ENCODE measurements at places on chromosomes 5 and 9. TPM values are rescaled to one million over a fixed set of nuclear protein-coding genes. Genes with fewer than 3 reads are reported as not detected.

Gene WWC1
- 0.45 TPM for total RNA-seq

Gene SPATA31A5
- total RNA-seq, result not detected

Gene SAXO1
- total RNA-seq, result 0.07 TPM

Gene FLT4
- total RNA-seq, result 4.4 TPM

Gene PCDHA5
- total RNA-seq, result not detected

GRCh38 chr9:133994353-133995011 is 2.4 kb upstream of the VAV2 start:
- DNase-seq, result peak; percentile 81

GRCh38 chr5:168467755-168468330 is 18.4 kb upstream of the RARS1 start:
- DNase-seq, result no peak

DNA sequence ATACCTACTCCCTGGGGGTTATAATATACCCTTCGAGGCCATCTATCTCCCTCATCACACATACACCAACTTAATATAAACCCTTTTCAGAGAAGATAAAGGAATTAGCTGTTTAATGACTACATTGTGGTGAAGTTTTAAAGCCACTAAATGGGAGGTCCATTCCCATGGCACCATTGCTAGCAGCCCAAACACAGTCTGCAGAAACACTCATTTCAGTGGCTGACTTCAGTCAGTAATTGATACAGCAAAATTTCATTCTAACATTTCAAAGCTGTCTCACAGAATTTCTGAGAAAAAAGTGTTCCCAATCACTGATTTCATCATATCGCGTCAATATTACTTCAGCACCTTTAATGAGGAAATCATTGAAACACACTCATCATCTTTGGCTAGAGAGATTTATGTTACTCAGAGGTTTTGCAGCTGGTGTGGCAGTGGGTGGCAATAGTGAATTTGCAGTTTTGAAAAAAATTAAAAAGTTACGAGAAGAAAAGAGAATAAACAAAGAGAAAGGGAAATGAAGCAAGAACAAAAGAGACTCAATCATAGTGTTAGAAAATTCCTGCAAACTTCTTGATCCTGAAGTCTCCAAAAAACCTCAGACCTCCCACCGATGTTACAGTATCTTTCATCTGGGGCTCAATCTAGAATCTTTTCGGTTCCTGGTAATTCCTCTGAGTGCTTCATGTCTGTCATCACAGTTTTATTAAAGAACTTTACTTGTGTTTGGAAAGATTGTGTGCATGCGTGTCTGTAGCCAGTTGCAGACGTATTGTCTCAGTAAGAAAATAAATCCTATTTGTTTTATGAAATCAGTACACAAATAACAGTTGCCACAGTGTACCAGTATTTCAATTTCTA is 105.0 kb downstream of the ERCC6L2 start:
- peak; percentile 6 for DNase-seq

DNA sequence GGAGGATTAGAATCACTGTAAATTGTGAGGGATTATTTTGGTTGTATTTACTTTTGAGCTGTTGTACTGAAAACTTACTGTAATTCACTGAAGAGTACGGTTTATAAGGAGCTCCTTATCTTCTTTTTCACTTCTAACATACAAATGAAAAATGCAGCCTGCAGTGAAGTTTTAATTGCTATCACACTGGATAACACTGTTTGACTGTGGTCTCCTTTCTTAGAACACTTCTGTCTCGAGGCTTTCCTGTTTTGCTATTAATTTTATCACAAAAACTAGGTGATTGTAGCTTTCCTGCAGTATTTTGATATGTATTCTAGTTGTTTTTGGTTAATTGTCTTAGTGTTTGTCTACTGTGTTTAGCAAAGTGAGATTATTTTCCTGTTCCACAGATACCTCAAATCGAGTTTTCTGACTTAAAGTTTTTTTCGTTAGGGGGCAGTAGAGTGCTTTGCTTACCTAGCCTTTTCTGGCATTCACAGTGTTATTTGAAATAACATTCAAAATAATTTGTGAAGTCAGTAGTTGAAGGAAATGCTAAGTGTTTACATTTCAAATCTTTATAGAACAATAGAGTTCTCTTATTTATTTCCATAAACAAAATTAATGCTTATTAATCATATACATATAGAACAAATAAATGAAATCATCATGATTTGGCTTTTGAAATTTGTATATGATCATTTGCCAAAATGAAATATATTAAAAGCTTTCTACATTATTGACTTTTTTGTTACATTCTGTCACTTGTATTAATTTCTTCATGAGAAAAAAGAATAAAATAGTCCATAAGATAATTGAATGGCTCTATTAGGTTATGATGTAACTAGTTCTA is 52.9 kb downstream of the COMMD10 start:
- no peak for DNase-seq

DNA sequence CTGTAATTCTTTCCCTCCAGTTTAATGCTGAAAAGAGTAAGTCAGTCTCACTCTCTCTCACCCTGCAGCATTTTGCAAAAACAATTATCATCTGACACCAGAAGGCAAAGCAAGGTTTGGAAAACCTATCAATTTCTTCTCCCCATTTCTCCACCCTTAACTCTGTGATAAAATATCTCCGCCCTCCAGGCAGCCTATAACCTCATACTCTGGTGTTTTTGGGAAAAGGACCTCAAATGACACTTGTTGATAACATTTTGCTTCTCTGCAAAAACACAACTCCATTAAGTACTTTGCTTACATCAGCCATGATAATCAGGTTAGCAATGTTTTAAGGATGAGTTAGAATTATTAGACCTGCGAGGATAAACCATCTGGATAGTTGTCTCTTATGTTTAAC is 2.3 kb downstream of the ANKH start:
- no peak for DNase-seq

GRCh38 chr5:172380987-172381643 is 73.2 kb downstream of the SH3PXD2B start:
- no peak for DNase-seq

- DNase-seq, result no peak
These were observed 13.1 kb downstream of the ROPN1L start for GRCh38 chr5:10454591-10455276.

- no peak for DNase-seq
These were observed 1327.8 kb upstream of the WWC1 start for GRCh38 chr5:166963596-166963995.

- DNase-seq, result no peak
These were observed 474.2 kb upstream of the RIOK2 start for GRCh38 chr5:97657239-97657638.

DNA sequence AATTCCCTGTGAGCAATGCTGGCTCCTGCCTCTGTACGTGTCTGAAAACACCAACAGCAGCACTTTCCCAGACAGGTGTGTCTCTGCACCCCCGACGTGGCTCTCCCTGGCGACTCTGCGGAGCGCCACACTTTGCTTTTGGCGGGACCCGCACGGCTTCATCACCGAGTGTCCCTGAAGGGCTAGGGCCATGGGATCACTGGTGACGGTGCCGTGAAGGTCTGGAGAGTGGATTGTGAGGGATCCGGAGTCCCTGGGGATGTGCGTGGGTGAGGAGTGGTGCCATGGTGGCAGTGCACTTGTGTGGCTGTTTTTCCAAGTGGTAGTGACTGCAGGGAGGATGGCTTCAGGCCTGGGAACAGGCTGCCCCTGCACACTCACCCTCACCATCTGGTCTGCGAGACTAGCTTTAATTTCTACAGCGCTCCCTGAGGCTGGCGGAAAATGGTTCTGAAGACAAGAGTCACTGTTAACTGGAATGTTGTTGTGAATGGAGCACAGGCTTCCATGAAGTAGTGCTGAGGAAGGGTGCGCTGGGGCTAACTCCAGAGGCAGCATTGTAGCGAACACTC is 3.2 kb downstream of the NKD2 start:
- no peak for DNase-seq

DNA sequence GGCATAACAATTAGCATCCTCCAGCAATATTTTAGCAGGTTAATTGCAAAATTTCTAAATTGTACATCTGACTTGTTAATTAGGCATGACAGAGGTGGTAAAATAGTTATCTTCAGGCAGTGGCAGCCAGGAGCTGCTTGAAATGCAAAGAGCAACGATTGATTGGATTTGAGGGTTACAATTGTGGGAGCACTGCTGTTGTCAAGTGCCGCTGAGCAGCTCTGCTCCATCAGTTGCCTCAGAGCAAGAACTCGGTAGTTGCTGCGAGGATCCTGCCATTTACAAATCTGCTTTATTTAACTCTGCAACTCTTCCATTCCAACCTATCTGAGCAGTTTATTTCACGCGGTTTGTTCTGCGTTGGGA is 12.6 kb downstream of the PBX3 start:
- DNase-seq, result no peak

DNA sequence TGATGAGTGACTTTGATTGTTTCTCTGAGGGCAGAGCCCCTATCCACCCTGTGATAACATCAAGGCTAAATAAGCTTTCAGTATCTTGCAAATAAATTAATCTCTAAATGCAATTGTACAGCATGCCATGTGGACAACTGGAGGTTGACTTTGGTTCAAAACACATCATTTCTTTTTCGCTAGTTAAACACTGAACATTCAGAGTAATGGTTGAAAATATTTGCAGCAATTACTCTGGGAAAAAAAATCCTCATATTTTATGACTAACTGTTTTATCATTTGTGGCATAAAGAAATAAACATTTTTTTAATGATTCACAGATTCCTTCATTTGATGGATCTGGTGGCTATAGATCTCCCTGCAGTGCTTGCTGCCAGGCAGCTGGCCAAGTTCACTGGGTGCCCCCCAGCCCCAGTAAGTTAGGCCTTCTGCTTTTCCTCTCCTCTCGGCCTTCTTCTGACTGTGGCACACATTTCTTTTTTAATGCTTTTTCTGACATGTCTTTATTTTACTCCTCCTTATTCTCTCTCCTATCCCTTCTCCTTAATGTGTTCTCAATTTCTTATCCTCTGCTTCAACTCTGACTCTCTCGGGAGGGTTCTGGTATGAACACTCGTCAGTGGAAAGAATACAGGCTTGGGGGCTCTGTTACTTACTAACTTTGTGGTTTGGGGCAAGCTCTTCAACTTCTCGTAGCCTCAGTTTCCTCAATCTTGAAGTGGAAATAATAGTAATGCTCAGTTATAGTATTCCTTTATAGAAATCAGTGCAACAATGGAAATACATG is 69.6 kb downstream of the ADAMTSL1 start:
- no peak for DNase-seq

GRCh38 chr9:126588491-126589168 is 25.1 kb upstream of the LMX1B start:
- no peak for DNase-seq

DNA sequence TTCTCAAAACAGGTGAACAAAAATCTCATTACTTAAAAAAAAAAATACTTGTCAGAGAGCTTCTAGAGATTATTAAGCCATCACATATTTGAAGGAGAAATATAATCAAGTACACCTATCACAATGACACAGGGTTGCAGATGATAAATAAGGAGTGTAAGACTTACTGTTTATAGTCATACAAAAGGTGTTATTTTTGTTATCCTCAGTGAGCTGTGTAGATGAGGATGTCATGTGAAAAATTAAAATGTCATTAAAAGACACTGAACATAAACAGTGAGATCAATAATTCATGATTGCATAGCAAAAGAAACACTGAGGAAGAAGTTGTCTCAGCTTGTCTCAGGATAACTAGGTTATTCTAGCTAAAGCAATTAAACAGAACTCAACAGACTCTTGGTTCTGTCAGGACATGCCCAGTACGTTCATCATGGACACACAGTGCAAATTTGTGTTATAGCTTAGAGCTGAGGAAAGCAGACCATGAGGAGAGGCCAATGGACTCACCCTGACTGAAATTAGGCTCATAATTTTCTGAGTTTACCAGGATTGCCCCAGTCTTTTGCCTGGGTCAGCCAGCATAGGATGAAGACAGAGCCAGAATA is 1162.6 kb upstream of the C9orf72 start:
- no peak for DNase-seq

DNA sequence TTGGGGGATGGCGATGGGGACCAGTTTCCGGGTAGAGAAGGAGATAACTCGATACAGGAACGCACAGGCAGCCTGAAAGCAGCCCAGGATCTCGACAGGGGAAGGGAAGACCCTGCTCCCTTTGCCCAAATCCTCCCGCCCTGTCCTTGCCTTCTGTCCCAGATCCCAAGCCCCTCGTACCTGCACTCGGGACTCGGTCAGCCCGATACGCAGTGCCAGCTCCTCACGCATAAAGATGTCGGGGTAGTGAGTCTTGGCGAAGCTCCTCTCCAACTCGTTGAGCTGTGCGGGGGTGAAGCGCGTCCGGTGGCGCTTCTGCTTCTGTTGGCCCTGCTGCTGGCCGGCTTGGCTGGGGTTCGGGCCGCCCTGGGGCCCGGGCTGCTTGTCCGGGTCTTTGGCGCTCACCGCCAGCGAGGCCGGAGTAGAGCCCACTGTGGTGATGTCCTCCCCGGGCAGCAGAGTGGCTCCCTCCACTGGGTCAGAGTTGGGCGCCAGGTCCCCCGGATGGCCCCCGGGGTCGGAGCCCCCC is 1.8 kb downstream of the OTP start:
- DNase-seq, result no peak

GRCh38 chr9:129983891-129984290 is 59.1 kb downstream of the FNBP1 start:
- no peak for DNase-seq

- DNase-seq, result no peak
These were observed 9.3 kb upstream of the OR13F1 start for GRCh38 chr9:104494808-104495207.

GRCh38 chr5:81774374-81774773 is 23.5 kb upstream of the SSBP2 start:
- no peak for DNase-seq

DNA sequence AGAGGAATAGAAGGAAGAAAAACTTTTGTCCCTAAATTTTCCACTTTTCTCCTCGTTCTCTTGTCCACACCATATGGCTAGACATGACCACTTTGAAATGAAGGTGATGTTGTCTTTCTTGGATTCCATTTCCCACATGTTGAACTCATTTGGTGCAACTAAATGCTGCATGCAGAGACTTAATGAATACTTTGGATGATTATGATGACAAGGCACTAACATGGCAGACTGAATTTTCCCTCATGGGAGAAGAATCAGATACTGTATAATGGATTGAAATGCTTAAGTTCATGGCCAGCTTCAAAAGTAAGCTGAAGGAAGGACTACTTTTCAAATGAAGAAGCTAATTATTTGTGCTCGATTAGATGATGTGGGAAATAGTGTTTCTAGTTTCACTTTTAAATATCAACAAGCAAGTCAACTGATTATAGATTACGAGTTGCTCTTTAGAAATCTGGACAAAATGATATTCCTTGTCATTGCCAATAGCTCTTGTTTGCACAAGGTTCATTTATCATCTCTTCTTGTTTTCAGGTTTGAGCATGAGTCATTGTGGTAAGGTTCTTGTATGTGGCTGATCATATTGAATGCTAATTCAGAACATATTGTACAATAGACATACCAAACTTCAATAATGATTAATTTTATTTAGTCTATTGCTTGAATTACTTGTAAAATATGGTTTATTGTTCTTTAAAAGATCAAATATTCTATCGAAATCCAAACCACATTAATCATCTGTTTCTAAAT is 501.3 kb upstream of the FTMT start:
- no peak for DNase-seq

GRCh38 chr5:29001666-29002065 is 1963.3 kb upstream of the CDH9 start:
- DNase-seq, result no peak

DNA sequence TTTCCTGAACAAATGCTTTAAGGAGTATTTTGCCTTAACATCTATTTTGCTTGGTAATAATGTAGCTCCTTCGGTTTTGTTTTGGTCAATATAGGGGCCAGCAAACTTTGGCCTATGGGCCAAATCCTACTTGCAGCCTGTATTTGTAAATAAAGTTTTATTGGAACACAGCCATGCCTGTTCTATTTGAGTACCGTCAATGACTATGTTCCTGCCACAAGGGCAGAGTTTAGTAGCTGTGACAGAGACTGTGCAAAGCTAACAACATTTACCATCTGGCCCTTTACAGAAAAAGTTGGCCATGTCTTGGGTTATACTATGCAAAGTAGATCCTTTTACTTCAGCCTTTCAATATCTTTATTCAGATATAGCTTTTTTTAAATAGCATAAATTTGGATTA is 113.4 kb downstream of the NR3C1 start:
- DNase-seq, result no peak

Data from activated CD8-positive, alpha-beta T cell treated with anti-CD3 and anti-CD28 coated beads for 36 hours (primary cell).